ENCODE measurements at places on chromosomes 4 and X.

GRCh38 chrX:905848-906566, 275.4 kb downstream of the SHOX start:
- no peak for DNase-seq

DNA sequence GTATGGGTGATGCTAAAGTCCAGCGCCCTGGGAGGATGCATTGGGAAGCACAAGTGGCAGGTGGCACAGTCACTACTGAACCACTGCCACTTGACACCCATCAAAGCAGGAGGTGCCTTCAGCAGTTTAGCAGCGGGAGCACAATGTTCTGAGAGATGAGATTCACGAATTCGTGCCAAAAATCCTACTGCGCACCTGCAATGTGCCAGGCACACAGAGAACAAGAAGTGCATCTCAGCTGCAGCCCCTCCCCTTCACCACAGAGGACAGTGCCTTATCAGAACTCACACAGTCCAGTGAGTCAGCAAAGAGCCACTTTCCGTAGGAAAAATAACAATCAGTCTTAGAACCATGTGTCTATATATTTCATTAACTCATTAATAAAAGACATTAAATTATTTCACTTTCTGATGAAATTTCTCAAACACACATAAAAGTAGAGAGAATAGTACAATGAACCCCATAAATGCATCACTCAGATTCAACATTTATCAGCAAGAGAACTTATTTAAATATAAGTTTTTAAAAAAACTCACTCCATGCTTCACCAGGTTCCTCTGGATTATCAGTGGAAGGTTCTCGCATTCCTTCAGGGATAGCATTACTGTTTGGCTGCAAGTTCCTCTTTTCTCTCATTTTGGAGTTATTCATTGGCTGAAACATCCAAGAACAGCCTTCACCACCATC, 47.0 kb downstream of the BEND2 start:
- no peak for DNase-seq

DNA sequence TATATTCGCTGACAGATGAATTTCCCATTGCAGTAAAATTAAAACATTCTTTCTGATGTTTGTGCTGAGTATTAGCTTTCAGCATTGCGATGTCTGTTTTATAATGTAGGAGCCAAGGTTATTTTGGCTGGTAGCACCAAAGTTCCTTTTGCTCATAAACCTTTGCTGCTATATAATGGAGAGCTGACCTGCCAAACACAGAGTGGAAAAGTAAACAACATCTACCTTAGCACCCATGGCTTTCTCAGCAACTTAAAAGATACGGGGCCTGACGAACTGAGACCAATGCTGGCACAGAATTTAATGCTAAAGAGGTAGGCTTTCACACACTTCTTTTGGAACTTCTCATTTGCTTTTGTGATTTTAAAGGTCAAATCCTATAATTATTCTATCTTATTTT, 46.0 kb downstream of the WDR19 start:
- DNase-seq = no peak

DNA sequence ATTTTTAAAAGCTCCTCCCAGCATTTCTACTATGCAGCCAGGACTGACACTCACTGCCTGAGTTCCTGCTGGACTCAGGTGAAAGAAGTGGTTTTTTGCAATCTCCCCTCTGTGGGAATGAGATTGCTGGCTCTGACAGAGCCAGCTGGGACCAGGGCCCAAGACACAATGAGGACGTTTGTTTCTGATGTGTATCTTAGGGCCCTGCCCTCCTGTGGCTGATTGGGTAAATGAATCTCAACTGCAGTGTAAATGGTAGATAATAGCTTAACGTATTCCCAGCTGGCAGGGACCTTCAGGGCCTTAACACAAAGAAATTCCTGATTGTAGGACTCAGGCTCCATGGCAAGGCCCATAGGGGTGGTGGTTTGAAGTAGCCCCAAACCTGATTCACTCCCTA, 85.8 kb upstream of the PRPS1 start:
- DNase-seq = no peak

DNA sequence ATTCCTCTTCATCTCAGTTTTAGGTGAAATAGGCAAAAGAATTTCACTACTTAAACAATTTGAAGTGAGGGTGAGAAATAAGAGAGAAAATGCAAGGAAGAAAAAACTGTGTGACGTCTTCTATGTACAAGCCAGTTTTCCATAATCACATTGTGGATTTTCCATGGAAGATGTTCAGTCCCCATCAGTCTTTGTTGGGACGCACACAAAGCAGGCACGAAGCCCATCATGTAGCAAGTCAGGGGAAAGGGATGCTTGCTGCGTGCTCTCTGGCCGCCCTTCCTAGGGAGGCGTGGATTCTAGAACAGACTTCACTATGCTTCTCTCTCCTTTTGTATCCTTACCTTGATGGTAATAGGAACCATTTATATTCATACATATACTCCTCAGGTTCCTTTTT, 54.7 kb downstream of the RBPJ start:
- no peak for DNase-seq

- no peak for DNase-seq
Measured at GRCh38 chrX:53729751-53730150, 43.2 kb upstream of the HUWE1 start.

Data from progenitor cell of endocrine pancreas (in vitro differentiated cells).